Kidney (tissue), 22 donors: ENCODE measurements at places on chromosomes 6 and 20.

DNA sequence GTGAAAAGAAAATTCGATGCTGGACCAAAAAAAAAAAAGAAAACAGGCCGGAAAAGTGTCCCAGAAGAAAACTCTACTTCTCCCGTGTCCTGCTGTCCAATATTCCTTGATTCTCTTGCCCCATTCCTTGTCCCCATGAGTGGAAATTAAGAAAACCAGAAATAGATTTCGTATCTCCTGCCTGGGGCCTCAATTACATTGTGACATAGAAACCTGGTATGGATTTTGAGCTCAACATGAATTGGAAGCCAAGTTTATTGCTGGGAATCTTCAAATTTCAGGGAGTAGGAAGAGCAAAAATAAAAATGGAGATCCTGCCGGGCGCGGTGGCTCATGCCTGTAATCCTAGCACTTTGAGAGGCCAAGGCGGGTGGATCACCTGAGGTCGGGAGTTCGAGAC is 11.9 kb downstream of the ISM1 start:
- DNase-seq, result no peak

GRCh38 chr6:108203189-108204112 is 37.6 kb downstream of the NR2E1 start:
- DNase-seq, result peak; percentile 30

DNA sequence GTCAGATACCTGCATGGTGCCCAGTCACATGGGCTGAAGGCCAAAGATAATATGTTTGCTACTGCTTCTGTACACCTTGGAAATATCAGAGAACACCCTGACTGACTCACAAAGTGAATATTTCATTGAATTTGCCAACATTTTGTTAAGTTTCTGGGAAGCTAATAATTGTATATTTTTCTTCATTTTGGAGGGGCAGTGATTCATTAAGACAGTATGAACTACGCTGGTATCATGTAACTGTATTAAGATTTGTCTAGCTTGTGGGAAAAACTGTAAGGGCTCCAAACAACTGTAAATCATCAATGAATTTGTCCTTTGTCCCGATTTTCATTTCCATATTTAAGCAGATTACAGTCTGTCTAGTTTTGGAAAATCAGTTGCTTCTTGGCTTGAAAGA is 102.3 kb upstream of the CCN2 start:
- DNase-seq, result no peak

DNA sequence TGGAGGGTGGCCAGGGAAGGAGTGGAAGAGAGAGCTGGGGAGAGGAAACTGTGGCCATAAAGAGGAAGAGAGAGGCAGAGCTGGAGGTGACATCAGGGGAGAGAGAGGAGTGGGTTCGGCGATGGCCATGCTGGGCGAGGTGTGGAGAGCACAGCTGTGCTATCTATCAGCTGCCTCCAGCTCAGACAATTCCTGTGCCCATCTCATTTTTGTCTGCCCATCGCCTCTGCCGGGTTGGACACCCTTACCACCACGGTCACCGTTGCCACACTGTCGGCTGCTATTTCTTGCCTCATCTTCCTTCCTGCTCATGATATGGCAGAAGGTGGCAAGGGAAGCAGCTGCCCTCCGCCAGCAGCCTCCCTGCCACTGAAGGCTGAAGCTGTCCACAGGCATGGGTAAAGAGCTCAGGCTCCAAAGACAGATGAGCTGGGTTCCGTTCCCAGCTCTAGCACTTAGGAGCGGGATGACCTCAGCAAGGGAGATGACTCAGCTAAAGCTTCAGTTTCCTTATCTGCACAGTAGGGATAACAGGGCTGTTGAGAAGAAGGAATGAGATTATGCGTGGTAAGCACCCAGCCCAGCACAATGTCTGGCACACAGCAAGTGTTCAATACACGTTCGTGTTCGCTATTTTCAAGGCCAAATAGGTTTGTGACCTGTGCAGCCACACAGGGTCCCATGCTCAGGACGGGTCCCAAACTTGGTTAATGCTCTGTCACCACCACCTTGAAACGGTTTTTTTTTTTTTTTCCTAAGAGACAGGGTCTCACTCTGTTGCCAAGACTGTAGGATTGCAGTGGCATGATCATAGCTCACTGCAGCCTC is 21.9 kb upstream of the TAF8 start:
- DNase-seq, result no peak

- DNase-seq, result no peak
These were observed 70.2 kb upstream of the CD93 start for GRCh38 chr20:23156170-23156841.

DNA sequence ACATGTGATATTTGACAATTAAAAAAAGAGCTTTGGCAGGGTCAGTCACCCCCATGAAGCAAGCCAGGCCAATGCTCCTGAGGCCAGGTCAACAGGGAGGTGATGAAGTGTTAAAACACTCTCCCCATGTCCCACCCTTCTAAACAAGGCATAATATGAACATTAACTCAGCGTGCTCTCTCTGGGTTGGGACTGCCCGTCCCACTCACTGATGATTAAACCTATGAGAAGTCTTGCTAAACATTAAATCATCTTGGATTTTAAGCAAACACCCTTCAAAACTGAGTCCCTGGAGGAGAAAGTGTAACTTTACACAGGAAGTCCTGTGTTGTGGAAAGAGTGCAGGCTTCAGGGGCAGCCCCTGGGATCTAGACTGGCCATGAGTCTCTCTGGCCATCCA is 558.5 kb downstream of the CD83 start:
- DNase-seq, result no peak

DNA sequence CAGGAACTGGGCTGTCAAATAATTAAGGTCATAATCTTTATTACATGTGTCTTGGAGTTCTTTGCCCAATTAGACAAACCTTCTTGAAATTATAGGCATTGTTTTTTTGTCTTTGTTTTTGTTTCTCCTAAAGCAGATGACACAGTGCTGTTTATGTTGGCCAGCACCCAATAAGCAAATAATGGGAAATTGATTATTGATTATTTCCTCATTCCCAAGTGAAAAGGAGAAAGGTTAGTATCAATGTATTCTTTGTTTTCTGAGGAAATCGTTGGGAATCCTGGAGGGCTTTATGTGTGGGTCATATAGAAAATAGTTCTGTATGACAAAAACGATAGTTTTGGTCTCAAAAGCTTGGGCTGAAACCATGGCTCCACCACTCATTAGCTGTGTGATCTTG is 4.5 kb upstream of the CYP24A1 start:
- no peak for DNase-seq

DNA sequence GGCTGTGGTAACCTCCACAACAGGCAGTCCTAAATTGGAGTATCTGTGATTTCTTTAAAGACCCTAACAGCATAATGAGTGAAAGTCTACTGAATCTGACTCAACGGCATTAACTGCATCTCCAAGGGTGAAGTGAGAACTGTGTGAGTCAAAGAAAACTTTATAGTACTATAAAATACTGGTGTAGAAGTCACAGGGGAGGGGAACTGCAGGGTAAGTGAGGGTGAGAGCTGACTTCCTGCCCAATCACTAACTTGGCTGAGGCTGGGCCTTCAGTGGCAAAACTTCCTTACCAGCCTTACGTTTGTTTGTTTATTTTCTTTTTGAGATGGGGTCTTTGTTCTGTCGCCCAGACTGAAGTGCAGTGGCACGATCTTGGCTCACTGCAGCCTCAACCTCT is 109.8 kb downstream of the PTPRK start:
- DNase-seq, result no peak

DNA sequence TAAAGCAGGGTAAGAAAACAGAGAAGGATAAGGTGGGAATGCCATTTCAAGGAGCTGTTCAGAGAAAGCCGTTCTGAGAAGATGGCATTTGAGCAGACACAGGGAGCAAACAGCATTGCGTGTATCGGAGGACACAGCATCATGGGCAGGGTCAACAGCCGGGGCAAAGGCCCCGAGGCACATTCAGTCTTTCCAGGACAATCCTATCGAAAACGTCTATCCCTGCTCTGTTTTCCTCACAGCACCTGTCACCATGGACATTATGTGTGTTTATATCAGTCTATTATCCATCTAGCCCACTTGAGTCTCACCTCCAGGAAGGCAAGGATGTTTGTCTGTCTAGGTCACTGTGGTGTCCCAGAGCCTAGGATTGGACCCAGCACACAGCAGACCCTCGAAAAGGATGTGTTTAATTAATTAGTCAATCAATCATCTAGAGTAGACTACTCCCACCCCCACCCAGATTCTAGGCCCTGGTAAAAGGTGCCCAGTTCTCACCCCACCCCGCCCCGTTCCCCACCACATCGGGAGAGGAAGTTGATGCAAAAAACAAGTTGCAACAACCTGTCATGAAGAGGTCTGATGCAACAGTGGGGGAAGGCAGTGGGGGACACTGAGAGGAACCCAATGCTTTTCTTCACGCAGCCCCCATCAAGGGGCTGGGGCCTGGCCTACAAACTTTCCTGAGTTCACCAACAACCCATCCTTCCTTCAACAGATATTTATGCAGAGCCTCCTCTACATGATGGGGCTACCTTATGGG is 66.6 kb downstream of the PREX1 start:
- no peak for DNase-seq

GRCh38 chr6:91171754-91172462 is 585.0 kb upstream of the MAP3K7 start:
- no peak for DNase-seq

GRCh38 chr6:170185175-170185978 is 105.5 kb downstream of the DLL1 start:
- DNase-seq, result no peak

GRCh38 chr6:14365393-14365792 is 247.8 kb downstream of the CD83 start:
- DNase-seq, result no peak

DNA sequence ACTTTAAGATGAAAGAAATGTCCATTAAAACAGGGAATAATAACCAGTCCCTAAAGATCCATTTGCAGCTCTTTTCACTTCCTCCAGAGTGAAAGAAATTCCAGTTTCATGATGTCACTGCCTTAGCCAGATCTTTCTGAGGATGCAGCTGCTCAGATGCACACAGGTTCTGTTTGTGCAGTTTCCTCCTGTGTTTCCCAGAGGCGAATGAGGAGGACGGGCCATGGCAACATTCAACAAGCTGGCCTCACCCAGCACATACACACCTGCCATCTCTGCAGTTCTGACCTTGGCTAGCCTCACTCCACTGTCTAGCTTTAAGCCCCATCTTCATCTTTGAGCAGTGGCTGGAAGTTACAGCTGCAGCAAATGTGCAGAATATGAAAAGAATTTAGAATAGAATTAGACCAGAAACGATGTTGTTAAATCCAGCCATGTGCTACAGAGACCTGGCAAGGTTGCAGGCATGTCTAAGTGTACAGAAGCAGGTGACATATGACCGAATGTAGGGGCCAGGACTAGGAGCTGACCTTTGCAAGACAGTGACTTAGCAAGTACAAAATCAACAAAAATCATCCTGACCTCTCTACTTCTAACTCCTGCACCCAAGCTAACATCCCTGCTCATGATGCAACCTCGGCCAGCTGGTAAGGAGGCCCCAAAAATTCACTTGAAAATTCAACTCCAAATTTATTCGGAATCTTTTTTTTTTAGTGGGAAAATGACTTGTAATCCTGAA is 35.0 kb downstream of the FAM50B start:
- DNase-seq, result no peak

DNA sequence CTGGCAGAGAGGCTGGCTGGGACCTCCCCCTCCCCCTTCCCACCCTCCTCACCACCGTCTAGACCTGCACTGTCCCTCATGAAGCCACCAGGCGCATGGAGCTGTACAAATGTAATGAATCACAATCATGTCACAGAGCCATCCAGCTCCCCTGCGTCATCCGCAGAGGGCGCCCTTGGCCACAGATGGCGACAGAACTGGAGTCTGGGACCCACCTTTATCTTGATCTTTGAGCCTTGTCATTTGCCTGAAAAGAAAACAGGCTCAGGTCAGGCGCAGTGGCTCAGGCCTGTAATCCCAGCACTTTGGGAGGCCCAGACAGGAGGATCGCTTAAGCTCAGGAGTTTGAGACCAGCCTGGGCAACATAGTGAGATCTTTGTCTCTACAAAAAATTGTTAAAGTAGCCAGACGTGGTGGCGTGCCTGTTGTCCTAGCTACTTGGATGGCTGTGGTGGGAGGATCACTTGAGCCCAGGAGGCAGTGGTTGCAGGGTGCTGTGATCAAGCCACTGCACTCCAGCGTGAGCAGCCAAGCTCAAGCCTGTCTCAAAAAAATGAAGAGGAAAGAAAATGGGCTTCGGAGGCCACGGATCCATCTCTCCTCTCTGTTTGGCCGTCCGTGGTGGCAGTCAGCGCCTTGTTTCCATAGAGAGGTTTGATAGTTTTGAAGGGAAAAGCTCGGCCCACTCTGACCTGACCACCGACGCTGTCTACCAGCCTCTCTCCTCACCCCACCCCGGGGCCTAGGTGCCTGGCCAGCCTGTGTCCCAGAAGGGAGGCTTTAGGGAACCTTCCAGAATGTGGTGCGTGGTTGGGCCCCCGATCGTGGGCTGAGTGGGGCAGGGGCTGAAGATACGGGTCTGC is 6.2 kb downstream of the COL9A3 start:
- peak; percentile 46 for DNase-seq

- DNase-seq, result no peak
These were observed 101.1 kb upstream of the PLCB4 start for GRCh38 chr20:8967641-8968245.

DNA sequence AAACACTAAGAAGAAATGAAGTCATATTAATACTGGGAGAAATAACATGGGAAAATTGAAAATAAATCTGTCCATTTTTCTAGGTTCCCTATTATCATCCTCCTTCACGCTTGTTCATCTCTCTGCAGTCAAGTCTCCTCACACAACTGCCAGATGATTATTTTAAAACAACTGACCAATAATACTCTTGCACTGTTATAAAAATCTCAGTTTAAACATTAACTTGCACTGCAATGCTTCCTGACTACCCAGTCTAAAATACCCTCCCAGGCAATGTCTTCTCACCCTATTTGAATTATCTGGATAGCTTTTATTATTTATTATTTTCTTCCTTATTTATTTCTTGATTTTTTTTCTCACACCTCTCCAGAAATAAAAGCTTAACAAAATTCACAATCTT is 5.7 kb downstream of the EYS start:
- DNase-seq, result no peak

DNA sequence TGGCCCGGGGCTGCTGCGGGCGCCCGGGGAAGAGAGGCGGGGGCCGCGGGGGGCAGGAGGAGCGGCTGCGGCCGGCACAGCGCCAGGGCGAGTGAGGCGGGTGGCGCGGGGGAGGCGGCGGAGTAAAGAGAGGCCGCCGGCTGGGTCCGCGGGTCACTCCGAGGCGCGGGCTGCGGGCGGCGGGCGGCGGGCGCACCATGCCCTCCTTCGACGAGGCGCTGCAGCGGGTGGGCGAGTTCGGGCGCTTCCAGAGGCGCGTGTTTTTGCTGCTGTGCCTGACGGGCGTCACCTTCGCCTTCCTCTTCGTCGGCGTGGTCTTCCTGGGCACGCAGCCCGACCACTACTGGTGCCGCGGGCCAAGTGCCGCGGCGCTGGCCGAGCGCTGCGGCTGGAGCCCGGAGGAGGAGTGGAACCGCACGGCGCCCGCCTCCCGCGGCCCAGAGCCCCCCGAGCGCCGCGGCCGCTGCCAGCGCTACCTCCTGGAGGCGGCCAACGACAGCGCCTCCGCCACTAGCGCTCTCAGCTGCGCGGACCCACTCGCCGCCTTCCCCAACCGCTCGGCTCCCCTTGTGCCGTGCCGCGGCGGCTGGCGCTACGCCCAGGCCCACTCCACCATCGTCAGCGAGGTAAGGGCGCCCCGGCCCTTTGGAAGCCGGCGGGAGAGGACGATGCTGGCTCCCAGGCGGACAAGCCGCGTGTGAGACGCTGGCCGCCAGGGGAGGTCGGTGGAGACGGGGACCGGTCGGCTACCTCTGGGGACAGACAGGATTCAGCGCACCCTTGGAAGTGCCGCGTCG is at the start of gene SLC22A3:
Gene SLC22A3, plus strand, starts transcription at position 156 of the 797 bp plus-strand sequence. Its CDS starts 42 bp downstream, at position 198.
- peak; percentile 26 for DNase-seq

GRCh38 chr6:132190815-132191175 is 210.5 kb downstream of the MOXD1 start:
- DNase-seq, result no peak

GRCh38 chr6:10369896-10370295 is 45.0 kb downstream of the TFAP2A start:
- DNase-seq, result no peak
